ENCODE measurements at places on chromosomes 4 and X.

- no peak for DNase-seq
These were observed 221.1 kb upstream of the DIPK2B start for GRCh38 chrX:45421806-45422205.

- DNase-seq, result no peak
These were observed 74.6 kb upstream of the GRXCR1 start for GRCh38 chr4:42817913-42818312.

- no peak for DNase-seq
These were observed 39.3 kb downstream of the RTL3 start for GRCh38 chrX:78619834-78620233.

DNA sequence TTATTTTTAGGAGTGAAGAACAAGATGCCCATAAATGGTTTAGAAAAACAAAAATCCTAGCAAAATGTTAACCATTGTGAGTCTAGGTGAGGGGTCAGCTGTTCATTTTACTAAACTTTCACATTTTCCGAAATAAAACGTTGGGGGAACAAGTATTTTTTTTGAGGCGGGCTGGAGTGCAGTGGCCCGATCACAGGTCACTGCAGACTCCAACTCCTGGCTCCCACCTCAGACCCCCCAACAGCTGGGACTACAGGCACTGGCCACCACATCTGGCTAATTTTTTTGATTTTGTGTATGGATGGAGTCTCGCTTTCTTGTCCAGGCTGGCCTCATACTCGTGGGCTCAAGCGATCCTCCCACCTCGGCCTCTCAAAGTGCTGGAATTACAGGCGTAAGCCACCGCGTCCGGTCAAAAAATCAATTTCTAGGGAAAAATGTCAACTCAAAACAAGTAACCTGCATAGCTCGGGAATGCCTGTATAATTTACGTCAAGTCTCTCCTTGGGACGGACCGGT lies 742 bp upstream of the TAF1 start:
- DNase-seq, result no peak
